ENCODE measurements at places on chromosomes 3 and 15.
A peak's percentile ranks its signal among the peaks of the same experiment; 100 is the strongest.

DNA sequence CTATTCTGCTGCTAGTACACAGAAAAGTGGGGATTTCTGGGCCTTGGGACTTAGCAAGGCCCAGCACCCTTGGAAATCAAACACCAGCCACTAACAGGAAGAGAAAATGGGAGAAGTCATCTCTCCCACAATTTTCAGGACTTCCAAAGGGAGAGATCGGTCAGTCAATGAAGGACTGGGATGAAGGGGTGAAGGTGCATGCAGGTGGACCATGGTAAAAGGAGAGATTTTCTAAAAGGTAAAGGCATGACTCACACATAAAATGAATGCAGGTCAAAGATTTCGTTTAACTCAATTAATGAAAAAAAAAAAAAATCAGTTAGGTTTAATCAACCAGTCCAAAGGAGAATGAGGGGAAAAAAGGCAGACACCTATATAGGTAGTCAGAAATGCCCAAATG is 176.4 kb upstream of the PROK2 start:
- no peak for DNase-seq

DNA sequence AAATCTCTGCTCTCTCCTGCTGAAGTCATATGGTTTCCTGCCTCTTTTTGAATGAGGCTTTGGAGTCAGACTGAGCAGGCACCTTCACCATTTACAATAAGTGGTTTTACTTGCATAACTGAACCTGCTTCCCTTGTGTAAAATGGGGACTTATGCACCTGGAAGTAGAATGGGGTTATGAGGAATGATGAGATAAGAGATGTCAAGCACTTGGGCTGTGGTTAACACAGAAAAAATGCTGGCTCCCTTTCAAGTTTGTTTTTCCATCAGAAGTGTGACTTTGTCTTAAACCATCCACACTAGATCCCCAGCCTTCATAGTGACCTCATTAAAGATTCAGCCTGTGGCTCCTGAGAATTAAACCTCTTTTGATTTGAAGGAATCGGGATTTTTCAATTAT is 5.2 kb downstream of the EXOSC7 start:
- no peak for DNase-seq

DNA sequence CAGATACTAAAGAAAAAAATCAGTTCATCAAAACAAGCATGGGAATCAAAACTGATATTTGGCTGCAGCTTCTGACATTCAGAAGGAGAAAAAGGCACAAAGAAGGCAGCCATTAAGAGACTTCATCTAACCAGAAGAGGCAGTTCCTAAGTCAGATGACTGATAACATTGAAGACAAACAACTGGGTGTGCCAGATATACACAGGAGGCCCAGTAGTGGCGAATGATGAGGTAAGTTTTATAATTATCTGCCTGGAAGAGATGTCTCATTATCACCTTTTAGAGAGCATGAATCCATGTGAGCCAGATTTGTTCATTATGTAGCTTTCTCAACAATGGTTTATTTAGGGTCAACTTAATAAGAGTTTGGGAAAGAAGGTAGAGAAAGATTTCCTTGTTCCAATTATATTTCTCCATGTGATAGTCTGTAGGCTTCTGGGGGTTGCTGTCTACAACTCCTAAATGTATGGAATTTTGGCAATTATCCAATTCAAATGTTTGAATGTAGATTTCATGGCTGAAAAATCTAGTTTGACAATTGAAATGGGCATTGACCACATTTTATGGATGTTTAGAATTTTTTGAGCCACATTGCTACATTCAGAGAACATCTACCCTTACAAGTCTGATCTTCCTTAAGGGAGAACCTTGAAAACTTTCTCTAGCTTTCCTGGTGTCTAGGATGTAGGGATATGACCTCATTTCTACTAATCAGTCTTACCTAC is 50.4 kb upstream of the RASGRF1 start:
- no peak for DNase-seq

DNA sequence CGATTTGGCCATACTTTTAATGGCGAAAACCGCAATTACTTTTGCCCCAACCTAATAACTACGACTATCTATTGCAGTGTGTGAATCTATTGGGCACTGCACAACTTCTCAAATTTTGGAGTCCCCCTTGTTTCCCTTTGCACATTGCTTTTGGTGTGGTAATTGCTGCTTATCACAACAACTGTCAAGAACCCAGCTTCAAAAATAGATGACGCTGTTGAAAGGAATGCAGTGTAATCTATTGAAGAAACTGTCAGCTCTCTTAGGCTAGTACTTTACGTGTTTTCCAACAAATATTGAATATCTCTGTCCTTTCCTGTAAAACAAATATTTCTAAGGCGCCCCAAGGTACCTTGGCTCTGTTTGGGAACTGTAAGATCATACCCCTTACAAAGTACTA is 222.8 kb upstream of the UBE2E2 start:
- DNase-seq, result no peak

GRCh38 chr3:89955156-89955555 is 847.7 kb downstream of the EPHA3 start:
- DNase-seq, result no peak

- no peak for DNase-seq
Measured at GRCh38 chr15:42591238-42591934, 16.0 kb downstream of the STARD9 start.

- DNase-seq, result peak; percentile 52
Measured at GRCh38 chr15:65318870-65319356, 14.4 kb downstream of the RNU5B-1 start.

DNA sequence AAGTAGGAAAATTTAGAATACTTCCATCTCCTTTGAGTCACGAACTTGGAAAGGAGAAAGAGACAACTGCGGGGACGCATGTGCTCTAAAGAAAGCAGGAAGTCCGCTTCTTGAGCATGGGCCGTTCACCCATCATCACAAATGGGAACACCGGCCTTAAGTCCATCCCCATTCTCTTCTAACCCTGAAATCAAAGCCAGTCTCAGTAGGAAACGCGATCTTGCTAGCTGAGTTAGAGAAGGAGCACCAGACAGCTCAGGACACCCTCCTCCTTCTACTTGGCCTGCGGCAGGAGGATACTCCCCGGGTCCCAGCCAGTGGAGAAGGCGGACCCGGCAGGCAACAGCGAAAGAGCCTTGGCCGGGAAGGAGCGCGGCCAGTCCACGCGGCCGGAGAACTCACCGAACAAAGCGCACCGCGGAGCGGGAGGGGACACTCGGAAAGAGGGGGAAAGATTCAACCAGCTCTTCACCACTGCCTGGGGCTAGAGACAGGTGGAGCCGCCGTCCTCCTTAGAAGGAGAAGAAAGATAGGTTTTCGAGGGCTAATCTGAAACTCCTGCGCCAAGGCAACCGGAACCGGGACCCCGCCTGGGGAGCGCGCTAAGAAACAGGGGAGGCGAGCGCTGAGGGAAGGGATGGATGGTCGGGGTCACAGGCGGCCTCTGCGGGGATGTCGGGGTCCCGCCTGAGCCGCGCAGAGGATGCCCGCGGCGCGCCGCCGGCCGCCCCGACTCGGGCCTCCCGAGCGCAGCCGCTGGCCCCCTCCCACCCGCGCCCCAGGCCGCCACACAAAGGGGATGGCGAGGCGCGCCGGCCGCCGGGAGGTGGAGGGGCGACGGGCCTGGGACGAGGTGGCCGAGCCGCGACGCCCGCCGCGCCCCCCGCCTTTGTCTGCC is 818 bp downstream of the SLC4A7 start:
- no peak for DNase-seq

- no peak for DNase-seq
Measured at GRCh38 chr3:177449360-177450006, 252.2 kb upstream of the TBL1XR1 start.

DNA sequence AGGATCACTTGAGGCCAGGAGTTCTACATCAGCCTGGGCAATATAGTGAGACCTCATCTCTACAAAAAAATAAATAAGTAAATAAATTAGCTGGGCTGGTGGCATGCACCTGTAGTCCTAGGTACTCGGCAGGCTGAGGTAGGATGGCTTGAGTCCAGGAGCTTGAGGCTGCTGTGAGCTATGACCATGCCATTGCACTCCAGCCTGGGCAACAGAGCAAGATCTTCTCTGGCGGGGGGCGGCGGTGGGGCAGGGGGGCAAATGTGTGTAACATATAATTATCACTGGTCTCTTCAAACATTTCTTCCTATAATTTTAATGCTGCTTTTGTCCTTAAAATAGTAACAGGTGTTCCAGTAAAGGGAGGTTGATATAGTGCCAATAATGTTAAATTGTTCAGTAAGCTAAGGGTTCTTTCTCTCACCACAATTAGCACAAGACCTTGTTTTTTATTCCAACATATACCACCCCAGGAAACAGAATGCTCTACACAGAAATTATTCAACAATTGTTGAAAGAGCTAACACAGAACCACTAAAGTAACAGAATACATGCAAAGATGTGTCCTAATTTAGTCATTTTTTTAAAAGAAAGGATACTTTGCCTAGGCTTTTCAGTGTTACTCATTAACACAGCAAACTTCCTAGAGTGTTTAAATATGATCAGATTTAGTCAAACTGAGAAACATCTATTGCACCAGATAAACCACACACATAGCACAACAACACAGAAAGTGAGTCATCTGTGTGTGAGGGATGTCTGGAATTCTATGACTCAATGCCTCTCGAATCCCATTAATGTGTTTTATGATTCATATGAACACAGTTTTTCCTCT is 29.1 kb downstream of the ANKRD28 start:
- DNase-seq, result no peak

- DNase-seq, result no peak
Measured at GRCh38 chr3:127289706-127290575, 2.1 kb upstream of the PRR20G start.

DNA sequence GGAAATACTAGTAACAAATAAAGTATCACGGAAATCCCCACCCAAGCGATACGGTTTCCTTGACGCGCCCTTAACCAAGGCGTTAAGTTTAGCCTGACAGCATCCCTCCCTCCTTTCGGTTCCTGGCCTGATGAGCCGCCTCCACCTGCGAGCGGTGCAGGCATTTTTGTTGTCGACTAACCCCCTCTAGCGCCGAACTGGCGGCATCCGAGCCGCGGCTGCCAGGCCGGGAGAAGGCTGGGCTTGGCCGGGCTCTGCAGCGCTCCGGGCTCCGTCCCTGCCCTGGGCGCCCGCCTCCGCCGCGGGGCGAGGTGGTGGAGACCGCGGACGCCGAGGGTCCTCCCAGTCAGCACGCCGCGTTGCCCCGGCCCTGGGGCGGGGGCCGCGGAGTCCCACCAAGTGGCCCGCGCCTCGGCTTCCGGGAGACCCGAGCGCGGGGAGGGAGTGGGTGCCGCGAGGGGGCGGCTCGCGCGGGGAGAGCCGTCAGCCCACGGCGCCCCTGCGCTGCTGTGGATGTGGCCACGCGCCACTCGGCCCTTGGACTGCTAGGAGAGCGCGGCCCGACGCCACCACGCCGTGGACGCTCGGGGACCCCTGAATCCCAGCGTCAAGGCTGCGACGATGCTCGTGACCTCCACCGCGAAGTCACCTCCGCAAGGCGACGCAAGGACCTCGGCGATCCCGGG is 1.1 kb upstream of the EPHA6 start:
- DNase-seq, result no peak

GRCh38 chr3:43542328-43543043 is 79.3 kb downstream of the ANO10 start:
- no peak for DNase-seq

DNA sequence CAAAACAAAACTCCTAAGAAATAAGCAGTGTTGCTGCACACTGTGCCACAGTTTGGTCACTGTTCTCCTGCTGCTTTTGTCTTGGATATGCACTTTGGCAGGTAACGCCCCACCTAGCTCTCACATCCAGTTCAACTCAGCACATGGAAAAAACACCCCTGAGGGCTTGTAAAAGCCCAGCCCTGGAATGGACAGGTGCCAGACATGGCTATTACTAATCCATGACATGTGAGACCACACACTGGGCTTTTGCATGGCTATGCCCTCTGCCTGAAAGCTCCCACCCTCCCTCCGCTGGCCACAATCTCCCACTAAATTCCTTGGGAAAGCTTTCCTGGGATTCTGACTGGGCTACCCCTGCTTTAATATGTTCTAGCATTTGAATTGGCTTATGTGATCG is 24.7 kb upstream of the ZBED2 start:
- no peak for DNase-seq

DNA sequence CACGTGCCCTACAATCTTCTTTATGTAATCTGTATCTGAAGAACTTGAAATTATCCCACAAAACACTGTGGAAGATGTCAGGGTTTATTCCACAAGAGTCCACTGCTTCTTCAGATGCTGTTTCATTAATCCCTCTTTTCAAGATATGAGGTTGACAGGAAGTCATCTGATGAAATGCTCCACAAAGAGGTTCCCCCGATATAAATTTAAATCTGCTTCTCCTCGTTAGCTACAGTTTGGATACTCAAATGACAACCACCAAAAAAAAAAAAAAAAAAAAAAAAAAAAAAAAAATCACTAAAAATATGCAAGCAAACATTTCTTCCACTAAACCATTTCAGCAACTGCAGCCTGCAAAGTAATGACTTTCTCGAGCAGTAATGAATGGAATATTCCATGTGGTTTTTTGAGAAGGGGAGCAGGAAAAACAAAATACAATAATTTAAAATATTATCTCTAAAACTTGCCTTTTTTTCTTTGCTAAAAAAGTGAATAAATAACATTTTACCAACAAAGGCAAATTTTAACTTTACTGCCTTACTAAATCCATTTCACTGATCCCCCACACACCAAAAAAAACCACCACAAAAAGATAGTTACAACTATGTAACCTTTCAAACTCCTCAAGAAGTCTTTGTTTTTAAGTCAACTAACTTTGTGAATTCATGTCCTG is 37.8 kb downstream of the DLG1 start:
- DNase-seq, result no peak

GRCh38 chr3:67529915-67530314 is 124.5 kb downstream of the SUCLG2 start:
- no peak for DNase-seq

DNA sequence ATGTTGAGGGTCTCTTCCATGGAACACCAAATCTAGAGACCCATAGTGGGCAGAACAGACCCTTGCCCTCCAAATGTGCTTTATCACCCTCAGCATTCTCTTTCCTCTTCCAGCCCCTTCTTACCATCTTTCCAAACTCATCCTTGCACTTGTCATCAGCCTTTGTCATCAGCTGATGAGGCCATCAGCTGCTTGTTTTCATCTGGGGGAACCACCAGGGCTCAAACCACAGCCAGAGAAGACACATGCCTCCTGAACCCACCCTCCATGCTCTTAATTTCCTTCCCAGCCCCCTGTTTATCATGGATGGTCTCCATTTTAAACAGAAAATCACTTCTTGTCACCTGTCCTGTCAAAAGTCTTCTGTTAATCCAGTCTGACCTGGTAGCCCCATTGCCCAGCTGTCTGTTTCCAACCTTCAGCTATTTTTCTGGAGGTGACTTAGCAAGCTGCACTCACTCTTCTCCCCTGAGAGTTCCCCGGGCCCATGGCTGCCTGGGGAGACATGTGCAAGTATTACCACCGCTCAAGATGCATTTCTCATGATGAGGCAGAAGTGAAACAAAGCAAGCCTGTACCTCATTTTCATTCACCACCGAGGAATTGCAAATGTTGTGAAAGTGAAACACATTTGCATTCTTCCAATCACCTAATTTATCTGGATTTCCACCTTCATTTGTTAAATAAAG is 14.7 kb upstream of the SYNM start:
- no peak for DNase-seq

GRCh38 chr3:67018789-67019526 is 20.9 kb downstream of the KBTBD8 start:
- no peak for DNase-seq
